ENCODE measurements at places on chromosomes 3 and 15.

DNA sequence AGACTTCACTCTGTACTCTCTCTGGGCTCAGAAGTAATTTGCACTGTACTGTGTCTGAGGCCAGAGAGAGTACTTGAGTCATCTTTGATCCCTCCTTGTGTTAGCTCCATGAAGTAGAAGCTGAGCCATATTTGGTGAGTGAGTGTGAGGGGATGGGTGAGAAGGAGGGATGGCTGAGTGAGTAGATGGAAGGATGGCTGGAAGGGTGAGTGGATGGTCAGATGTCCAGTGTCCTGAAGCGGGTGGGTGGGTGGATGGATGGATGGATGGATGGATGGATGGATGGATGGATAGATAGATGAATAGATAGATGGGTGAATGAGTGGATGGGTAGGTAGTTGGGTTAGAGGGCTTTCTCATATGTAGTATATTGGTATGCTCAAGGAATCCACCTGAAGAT, 39.3 kb downstream of the FGD5 start:
- no peak for DNase-seq

GRCh38 chr3:183824761-183825455, 469 bp downstream of the MAP6D1 start:
- peak; percentile 70 for DNase-seq

DNA sequence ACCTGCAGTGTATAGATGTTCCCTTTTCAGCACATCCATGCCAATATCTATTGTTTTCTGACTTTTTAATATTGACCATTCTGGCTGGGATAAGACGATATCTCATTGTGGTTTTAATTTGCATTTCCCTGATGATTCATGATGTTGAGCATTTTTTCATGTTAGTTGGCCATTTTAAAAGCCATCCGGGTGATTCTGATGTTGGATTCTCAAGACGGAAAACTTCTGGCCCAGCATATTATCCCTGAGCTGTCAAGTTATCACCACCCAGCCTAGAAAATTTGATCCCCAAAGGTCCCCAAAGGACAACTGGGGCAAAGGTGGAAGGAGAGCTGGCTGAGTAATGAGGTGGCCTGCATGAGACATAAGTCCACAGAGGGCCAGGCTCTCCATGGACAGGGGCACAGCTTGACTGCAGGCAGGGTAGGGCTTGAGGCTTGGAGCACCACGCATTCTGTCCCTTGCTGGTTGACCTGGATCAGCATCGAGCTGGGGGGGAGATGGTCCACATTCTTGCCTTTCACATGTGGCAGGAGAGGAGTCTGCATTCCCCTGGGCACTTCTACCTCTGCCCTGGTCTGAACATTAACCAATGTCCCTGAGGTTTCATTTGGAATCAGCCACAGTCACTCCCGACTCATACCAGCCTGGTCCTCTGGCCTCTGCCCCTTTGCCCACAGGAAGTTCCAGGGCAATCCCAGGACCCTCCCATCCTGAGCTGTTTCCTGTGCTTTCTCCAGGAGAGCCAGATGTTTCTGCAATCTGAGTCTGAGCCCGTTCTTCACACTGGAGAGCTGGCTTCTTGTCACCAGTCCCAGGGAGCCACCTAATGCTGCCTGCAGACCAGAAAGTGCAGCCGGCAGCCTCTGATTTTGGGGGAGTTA, 69.2 kb downstream of the ISG20 start:
- DNase-seq = no peak

GRCh38 chr3:177300842-177301241, 103.6 kb upstream of the TBL1XR1 start:
- no peak for DNase-seq

DNA sequence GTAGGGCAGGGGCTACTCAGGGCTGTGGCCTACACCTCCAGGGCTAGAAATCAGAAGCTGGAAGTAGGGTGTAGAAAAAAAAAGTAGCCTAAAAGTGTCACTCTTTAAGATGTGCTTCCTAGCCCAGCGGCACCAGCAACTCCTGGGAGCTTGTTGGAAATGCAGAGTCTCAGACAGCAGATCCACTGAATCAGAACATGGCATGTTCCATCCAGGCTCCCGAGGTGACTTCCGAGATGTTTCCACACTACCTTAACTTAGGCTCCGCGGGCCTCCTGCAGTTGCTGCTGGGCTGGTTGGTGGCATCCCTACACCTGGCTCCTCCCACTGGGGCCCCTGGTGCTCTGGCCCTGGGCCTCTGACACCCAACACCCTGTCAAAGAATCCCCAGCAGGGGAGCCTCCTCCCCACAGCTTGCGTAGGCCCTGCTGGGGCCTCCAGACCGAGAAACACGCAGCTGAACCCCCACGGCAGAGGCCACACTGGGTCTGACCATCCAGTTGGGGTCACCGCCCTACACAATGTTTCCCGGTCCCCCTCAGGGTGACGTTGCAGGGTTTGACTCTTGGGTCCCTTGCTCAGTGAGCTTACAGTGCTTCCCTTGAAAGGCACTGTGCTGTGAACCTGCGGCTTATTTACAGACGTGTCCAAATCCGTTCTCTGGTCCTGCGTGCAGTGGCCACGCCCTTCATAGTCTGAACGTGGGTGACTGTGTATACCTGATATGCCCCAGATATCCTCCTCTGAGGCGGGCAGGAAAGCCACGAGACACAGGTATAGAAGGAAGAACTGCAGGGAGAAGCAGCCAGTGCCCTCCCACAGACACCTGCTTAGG, 46.5 kb downstream of the FAM174B start:
- no peak for DNase-seq

GRCh38 chr3:159922861-159923312, 65.7 kb upstream of the IL12A start:
- DNase-seq = no peak

- DNase-seq = no peak
Observed at GRCh38 chr15:69980341-69981059, 117.2 kb downstream of the TLE3 start.

GRCh38 chr3:81916890-81917289, 155.4 kb upstream of the GBE1 start:
- DNase-seq = no peak

GRCh38 chr15:31552482-31553099, 226.0 kb downstream of the KLF13 start:
- DNase-seq = no peak

DNA sequence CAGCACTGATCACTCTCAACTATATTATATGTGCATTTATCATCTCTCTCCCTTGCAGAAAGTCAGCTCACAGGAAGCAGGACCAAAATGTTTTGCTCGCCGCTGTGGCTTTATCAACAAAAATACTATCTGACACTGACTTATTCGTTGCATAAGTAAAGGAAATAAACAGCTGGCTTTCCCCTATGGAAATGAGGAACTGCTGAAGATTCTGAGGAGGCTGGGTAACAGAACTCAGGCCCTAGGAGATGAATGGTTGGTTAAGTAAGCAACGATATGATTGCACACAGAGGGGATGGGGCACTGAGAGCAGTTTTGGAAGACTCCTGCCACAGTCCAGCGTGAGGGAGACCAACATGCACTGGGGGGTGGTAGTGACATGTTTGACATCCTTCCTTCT, 181.1 kb downstream of the STT3B start:
- no peak for DNase-seq

GRCh38 chr3:194494951-194495374, 8.2 kb upstream of the ATP13A3 start:
- no peak for DNase-seq

DNA sequence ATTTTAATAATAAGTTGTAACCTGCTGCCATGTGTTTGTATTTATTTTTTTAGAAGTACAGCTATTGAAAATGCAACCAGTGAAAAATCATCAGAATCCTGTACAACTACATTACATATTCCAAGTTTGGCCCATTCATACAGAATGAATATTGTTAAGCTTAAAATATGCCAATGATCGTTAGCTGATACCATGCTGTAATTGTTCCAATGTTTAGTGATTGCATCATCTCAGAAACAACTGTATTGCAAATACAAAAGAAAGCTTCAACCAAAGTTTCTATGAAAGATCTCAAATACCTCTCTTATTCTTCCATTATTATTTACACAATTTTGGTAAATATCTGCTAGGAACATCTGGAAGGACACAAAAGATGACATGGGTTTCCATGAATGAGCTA, 51.6 kb upstream of the ALCAM start:
- no peak for DNase-seq

DNA sequence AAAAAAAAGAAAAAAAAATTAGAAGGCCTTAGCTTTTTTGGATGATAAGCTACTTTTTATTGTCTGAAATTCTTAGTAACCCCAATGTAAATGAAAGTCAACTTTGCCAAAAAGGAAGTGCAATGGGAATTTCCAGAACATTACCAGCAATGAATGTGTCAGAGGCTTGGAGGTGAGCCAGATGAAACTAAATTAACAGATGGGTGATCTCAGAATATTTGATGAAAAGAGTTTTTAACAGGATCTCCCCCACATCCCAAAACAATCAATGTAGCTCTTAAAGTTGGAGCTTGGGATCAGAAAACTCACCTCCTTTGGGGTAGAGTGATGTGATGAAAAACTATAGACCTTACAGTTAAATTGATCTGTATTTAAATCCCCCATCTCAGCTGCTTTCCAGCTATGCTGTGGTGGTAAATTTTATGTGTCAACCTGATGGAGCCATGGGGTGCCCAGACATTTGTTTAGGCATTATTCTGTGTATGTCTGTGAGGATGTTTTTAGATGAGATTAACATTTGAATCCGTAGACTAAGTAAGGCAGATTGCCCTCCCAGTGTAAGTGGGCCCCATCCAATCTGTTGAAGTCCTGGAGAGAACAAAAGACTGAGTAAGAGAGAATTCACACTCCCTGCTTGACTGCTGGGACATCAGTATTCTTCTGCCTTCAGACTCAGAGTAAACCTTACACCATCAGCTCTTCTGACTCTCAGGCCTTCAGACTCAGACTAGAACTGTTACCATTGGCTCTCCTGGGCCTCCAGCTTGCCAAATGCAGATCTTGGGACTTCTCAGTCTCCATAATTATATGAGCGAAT, 84.3 kb upstream of the TNFSF10 start:
- DNase-seq = no peak

- no peak for DNase-seq
Observed at GRCh38 chr3:175187586-175187985, 328.5 kb downstream of the NAALADL2 start.

DNA sequence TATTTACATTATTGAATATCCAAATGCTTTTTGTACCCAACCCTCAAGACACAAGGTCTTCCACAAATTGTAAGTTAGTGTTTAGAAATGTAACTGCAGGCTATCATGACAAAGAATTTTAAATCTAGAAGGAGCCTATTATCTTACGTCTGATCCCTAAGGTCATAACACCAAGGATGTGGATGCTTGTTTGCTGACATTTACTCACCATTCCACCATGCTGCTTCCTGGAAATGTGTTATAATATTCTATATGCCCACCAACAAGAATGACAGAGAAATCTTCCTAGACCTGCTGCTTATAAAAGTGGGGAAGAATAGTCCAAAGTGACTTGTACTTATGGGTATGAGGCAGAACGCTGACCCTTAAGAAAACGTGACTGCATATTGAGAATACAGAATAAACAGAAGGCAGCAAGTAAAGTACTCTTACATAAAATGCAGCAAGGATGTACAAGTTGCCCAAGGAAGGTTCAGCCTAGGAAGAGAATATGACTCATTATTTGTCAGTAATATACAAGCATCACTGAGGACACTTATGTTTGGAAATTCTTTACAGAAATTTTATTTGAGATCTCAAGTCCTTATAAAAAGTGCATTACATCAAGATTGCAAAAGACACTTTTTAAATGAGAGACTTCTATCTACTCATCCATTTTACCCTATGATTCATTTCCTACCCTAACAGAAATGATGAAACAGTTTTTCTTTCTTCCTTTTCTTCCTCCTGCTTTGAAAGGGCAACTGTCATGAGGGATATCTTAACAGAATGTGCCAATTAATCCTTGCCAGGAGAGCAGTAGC, 59.6 kb downstream of the ESYT3 start:
- no peak for DNase-seq

- no peak for DNase-seq
Observed at GRCh38 chr3:134850761-134851160, 55.7 kb downstream of the EPHB1 start.

GRCh38 chr15:37125143-37125542, 24.8 kb upstream of the MEIS2 start:
- DNase-seq = no peak

Data from ecto neural progenitor cell (in vitro differentiated cells).